Adrenal gland (tissue), 19 donors: ENCODE measurements at places on chromosomes 7 and 10. TPM values are rescaled to one million over a fixed set of nuclear protein-coding genes. Genes with fewer than 3 reads are reported as not detected.

The AKR1D1 gene
- total RNA-seq, result 0.18 TPM

The TBX20 gene
- not detected for total RNA-seq

The SEMA3A gene
- 14.7 TPM for total RNA-seq

The OR2A12 gene
- not detected for total RNA-seq

DNA sequence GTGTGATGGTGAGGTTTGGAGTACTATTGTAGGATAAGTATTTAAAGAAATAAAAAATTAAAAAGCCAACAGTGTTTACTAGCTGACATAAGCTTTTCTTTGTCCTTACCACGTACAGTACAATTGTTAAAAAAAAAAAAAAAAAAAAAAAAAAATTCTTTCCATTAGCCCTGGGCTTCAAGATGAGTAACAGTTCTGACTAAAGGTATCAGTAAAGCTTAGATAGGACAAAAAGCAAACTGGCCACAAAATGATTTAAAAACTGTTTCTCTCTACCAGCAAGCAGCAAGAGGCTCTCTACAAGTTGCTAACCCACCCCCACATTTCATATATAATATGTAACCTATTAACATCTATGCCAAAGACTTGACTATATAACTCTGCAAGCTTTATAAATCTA is 17.5 kb downstream of the HYCC1 start:
- no peak for DNase-seq

GRCh38 chr10:44234483-44234875 is 150.4 kb downstream of the CXCL12 start:
- DNase-seq, result no peak

- DNase-seq, result no peak
Observed at GRCh38 chr10:10591715-10592341, 425.8 kb upstream of the CELF2 start.

- no peak for DNase-seq
Observed at GRCh38 chr10:101683276-101683675, 11.7 kb downstream of the FBXW4 start.

- DNase-seq, result no peak
Observed at GRCh38 chr10:14707481-14707880, 67.2 kb downstream of the FAM107B start.

GRCh38 chr10:37856881-37857286 is 526 bp downstream of the ZNF248 start:
- peak; percentile 31 for DNase-seq

DNA sequence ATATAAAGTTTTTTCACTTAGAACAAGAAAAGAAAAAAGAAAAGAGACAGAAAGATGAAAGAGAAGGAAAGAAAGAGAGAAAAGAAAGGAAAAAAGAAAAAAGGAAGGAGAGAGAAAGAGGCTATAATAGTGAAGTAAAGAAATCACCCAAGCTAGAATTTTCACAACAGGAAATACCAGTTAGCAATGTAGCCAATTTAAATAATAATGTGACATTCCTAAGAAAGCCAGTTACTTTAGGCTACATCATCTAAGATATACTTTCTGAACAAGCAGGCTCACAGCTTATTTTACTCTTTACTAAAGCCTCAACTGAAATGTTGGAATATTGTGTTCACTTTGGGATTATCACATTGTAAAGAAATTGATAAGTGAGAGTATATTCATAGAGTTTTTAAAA is 53.6 kb downstream of the GPR37 start:
- no peak for DNase-seq

DNA sequence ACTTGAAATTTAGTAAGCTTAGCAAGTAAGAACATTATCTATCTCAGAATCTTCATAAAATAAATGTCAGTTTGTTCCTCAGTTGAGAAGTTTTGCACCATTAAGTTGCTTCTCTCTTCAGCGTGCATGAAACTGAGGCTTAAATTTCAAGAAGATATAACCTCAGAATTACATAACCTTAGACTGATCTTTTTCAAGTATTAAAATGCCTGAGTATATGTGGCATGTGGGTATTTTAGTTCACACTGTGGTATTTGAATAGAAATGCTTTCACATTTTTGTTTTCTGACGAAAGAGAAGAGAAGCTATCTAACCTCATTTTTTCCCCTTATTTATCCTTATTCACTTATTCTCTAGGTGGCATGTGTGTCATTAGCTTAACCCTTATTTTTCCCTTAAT is 104.1 kb downstream of the PHF14 start:
- DNase-seq, result no peak

DNA sequence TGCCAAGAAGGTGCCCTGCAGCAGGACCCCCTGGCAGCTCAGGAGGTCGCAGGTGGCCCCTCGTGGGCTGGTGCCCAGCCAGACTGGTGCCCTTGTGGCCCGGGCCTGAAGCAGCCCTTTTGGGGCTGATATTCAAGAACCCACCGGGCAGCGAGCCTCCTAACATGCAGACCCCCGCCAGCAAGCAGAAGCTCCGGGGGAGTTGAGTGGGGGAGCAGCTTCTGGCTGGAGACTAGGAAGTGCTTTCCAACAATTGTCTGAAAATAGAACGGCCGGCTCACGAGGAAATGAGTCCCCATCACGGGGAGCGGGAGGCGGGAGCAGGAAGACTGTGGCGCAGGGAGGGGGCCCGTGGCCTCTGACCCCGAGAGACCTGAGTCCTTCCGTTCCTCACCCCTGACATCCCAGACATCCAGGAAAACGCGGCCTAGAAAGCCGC is 9.5 kb upstream of the INTS1 start:
- no peak for DNase-seq

DNA sequence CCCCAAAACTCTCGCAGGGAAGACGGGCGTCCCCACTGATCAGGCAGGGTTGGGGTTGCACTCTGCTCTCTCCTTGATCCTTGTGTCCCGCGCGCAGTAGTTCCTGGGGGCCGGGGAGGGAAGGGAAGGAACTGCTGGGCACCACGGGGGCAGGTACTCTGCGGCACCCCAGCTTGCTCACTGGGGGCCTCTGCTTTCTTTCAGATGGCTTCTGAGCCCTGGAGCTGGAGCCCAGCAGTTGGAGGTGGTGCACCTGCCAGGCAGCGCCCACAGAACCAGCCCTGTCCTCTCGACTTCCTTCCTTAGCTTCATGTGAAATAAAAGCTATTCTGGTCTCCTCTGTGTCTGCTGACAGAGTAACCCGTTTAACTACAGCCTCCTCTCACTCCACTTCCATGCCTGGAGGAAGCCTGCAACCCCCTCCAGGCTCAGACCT is 12.2 kb downstream of the PLAC9 start:
- no peak for DNase-seq

DNA sequence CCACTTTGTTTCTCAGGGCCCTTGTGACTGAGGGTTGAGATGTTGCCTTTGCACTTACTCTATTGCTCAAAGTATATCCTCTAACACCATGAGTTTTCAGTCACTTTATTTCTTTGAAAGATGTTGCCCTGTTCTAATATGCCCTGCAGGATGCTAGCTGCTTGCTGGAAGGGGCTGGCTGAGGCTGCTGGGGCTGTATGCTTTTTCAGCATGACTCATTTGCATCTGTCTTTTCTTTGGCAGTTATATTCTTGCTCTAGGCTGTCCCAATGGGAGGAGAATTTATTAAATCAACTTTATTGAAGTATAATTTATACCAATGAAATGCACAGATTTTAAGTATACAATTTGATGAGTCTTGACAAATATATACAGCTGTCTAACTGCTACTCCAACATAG is 157.7 kb downstream of the PLPP4 start:
- DNase-seq, result no peak

- no peak for DNase-seq
Observed at GRCh38 chr10:71079761-71080380, 132.5 kb upstream of the UNC5B start.
